ENCODE measurements at places on chromosomes 1 and 21. TPM values are rescaled to one million over a fixed set of nuclear protein-coding genes. Genes with fewer than 3 reads are reported as not detected.

DNA sequence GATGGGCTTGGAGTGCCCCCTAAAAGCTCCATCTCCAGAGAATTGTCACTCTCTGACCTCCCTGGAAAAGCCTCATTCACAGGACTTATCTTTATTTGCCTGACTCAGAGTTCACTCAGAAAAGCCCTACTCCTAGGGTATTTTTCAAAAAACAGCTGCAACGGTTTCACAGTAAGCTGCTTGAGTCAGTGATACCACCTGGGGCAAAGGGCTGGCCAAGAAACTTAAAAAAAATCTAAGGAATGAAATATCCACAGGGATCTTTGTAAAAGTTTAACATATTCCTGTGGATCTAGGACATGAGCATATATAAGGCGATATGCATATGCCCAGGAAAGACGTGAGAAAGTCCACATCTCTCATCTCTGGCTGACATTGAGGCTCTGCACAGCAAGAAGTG, 33.8 kb upstream of the TSPAN2 start:
- DNase-seq, result no peak
- H3K27ac ChIP-seq, result no peak overlapping the region
- H3K4me1 ChIP-seq, result no peaks in the 10 kb centered on the region
- no peaks in the 10 kb centered on the region for H3K36me3 ChIP-seq
- no peak overlapping the region for H3K4me3 ChIP-seq
- H3K27me3 ChIP-seq, result peaks cover 13% of the 10 kb centered on the region

- peak overlapping the region; percentile 50 for H3K27ac ChIP-seq
- peak; percentile 32 for DNase-seq
- no peak overlapping the region for H3K4me3 ChIP-seq
- H3K27me3 ChIP-seq, result no peaks in the 10 kb centered on the region
These were observed 2.9 kb downstream of the IPO13 start for GRCh38 chr1:43949678-43950077.

GRCh38 chr1:114063544-114063943, 84.3 kb downstream of the OLFML3 start:
- H3K27ac ChIP-seq, result no peak overlapping the region
- H3K4me3 ChIP-seq, result no peak overlapping the region
- H3K27me3 ChIP-seq, result no peaks in the 10 kb centered on the region

DNA sequence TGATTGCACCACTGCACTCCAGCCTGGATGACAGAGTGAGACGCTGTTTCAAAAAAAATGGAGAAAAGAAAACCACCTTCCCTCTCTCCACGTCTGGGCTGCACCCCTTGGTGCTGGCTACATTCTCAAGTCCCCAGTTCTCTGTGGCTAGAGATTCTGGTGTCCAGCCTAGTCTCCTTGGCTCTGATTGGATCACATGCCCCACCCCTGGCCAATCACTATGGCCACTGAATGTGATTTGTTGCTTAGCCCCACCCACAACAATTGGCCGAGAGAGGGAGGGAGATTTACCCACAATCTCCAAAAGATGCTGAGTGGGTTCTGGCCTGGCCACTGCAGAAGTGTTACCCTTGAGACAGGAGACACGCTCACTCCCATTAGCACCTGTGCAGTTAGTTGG, 39.4 kb downstream of the FHAD1 start:
- no peaks in the 10 kb centered on the region for H3K36me3 ChIP-seq
- no peak overlapping the region for H3K27ac ChIP-seq
- no peak for DNase-seq

- no peak overlapping the region for H3K4me3 ChIP-seq
- H3K4me1 ChIP-seq, result peaks cover 9% of the 10 kb centered on the region
- no peaks in the 10 kb centered on the region for H3K27me3 ChIP-seq
- no peaks in the 10 kb centered on the region for H3K36me3 ChIP-seq
These were observed 436.4 kb downstream of the PTBP2 start for GRCh38 chr1:97157991-97158390.

Gene LAMB3
- 6.5 TPM for total RNA-seq

All from left ventricle myocardium inferior (tissue), 1 donor.